Substantia nigra (tissue), 51 donors: ENCODE measurements at places on chromosomes 7 and 10.

DNA sequence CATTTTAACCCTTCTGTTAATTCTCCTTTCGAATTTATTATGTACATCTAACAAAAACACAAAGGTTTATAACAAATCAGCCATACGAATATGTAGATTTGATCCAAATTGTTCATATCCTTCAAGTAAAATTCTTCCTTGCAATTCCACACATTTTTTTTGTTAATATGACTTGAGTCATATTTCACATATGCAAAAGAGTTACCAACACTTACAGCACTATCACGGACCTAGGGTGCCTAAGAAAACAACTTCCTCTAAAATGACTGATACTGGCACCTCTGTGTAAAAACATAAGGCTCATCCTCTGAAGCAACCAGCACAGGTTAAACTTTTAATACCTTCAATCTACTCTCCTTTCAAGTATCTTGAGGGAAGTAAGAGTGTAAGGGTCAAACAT is 451.8 kb downstream of the SEMA3D start:
- no peak for DNase-seq

DNA sequence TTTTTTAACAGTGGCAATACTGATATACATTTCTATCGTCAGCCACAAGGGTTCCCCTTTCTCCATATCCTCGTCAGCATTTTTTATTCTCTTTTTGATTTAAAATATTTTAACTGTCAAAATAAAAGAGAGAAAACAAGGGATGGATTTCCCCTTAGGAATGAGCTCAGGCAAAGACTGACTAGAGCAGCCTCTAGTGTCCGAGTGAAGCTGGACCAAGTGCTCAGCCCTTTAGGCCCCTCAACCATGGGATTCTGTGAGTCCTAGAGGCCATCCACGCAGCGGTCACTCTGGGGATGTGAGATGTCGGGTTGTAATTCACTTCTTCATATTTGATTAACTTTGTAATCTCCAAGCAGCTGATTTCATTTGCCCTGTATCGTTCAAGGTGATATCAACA is 137.4 kb upstream of the RNF32 start:
- no peak for DNase-seq

DNA sequence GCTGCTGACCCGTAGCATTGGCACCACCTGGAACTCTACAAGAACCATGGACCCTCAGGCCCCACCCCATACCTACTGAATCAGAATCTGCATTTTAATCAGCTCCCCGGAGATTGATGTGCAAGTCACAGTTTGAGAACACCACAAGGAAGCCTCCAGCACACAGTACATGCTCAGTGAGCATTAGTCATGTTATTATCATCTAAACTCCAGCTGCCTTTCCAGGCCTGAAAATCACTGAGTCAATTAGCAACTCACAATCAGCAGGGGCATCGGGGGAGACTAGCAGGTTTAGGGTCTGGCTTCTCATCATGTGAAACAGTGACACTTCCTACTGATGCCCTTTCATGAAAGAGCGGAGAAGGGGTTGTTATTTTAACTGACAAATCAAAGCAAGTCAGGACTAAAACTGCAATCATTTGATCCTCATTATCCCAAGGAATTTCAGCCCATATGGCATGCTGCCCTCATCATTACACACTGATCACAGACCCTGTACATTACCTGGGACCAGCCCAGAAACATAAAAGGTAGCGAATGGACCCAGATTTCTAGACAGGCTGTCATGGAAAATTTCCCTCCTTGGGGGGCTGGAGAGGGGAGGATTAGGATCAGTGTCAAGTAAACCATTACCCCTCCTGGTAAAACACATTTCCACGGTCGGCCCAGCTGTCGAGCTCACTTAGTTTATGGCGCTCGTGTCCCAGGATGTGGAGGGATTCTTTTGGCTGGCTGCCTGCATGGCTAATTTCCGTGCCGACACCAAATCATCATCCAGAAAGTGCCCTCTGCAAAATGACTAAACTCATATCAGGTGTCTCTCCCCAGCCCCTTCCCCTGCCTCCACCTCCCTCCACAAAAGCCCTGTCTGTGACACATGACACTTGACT is 122.8 kb downstream of the PRLHR start:
- no peak for DNase-seq

DNA sequence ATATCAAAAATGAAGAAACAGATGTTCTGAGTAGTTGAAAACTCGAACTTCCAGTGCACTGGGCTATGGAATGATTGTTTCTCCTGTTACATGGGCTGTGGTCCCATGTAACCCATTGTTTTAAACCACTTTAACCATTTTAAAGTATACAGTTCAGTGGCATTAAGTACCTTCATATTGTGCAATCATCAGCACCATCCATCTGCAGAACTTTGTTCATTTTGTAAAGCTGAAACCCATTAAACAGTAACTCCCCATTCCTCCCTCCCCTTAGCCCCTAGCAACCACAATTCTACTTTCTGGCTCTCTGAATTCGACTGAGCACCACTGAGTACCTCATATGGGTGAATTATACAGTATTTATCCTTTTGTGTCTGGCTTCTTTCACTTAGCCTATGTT is 217.4 kb downstream of the LRMDA start:
- no peak for DNase-seq
